AG04449 (cell line): ENCODE measurements at places on chromosomes 13 and 19.

DNA sequence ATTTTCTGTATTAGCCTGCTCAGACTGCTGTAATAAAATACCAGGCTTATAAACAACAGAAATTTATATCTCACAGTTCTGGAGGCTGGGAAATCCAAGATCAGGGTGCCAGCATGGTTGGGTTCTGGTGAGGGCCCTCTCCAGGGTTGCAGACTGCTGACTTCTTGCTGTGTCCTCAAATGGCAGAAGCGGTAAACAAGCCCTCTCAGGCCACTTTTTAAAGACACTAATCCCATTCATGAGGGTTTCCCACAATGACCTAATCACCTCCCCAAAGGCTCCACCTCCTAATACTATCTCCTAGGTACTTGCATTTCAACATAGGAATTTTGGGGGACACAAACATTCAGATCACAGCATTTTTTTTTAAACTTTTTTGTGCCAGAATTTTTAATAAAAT lies 159.3 kb downstream of the PDS5B start:
- no peak for DNase-seq

GRCh38 chr19:920051-920864 lies 3.1 kb downstream of the KISS1R start:
- no peak for DNase-seq

DNA sequence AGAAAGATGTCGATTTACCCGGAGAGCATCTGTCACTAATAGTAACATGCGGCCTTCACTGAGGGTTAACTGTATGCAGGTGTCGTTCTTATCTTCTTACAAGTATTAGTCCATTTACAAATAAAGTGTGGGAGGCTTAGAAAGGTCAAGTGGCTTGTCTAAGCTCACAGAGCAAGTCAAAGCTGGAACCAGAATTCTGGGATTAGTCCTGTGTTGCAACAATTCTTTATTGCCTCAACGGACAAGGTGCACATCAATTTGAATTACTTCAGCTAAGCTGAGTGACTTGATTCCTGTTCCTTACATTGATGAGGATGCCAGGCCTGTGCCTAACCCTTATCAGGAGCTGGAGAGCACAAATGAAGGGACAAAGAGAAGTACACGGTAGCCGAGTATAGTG lies 1193.6 kb downstream of the UQCRFS1 start:
- DNase-seq: no peak

- no peak for DNase-seq
These were observed 8.5 kb upstream of the PEX11G start for GRCh38 chr19:7497292-7497691.

GRCh38 chr13:52345048-52345447 lies 60.9 kb downstream of the THSD1 start:
- DNase-seq: no peak

DNA sequence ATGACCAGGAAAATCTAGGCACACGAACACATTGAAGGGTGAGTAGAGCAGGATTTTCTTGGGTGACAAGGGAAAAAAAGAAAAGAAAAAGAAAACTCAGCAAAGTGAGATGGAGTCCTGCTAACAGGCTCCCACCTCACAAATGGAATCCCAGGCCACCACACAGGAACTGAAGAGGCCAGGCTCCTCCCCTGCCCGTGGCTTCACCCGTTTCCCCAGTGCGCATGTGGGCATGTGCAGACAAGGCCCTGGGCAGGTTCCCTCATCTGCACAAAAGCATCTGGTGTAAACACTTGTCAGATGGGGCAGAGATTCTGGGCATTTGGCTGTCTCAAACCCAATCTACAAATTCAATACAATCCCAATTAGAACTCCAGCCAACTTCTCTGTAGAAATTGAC lies 24.5 kb downstream of the CFAP97D2 start:
- DNase-seq: no peak

DNA sequence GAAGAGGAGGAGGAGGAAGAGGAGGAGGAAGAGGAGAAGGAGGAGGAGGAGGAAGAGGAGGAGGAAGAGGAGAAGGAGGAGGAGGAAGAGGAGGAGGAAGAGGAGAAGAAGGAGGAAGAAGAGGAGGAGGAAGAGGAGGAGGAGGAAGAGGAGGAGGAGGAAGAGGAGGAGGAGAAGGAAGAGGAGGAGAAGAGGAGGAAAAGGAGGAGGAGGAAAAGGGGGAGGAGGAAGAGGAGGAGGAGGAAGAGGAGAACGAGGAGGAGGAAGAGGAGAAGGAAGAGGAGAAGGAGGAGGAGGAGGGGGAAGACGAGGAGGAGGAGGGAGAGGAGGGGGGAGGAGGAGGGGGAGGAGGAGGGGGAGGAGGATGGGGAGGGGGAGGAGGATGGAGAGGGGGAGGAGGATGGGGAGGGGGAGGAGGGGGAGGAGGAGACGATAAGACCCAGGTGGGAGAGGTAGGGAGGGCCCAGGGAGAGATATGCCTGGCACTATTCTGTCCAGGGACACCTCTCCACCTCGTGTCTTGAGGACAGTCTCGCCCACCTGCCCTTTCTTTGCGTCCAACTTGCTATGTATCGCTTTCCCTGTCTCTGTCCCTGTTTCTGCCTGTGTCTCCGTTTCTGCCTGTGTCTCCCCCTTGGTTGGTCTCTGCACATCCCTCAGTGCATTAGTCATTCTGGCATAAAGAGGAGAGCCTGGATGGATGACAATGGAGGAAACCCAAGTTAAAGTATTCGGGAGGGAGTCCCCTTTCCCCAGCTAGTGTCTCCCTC lies 7.1 kb upstream of the KLK5 start:
- no peak for DNase-seq

DNA sequence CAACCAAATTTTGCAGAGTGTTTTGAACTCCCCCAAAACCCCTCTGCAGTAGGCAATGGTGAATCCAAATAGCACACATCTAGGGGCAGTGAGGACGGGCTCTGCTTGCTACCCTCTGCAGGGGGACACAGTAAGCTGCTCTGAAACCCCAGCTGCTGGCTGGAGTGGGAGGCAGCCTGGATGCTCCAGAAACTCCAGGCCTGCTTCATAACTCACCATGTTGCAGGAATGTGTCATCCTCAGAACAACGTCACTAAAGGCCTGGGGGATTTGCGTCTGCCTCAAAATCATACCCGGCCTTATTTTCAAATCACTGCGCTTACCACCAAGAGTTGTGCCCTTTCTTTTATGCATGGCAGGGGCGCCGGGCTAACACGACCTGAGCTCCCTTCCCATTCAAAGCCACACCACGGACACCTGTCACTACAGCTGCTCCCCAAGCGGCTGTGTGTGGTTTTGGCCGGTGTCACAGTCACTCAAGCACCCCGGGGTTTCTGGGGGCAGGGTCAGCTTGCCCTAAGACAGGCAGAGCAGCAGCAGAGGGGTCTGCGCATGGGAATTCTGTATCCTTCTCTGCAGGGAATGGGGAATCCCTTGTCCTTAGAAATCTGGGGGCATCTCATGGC lies 93.9 kb downstream of the TSHZ3 start:
- no peak for DNase-seq

DNA sequence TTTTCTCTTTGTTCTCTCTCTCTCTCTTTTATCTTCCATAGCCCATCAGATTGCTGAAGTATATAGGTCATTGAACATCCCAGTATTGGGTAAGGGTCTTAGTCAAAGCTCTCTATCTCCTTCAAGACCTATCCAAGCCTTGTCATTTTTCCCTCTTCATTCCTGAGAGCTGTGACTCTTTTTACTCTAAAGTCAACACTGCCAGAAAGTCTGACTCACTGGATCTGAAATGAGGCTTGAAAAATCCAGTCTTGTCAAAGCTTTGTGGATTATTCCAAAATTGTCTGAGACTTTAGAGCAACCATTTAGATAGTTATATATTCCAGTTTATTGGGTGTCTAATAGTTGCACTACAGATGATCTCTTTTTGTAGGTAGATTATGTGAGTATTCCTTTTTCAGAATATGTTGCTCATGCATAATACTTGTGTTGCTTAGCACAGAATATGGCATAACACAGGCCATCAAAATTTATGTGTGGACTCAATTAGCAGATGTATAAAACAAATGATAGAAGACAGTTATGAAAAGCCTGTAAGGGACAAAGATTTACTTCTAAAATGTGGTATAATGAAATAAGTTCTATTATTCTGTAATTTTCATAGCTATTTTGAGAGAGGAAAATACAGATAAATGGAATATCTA lies 389.3 kb upstream of the PCDH9 start:
- DNase-seq: no peak

DNA sequence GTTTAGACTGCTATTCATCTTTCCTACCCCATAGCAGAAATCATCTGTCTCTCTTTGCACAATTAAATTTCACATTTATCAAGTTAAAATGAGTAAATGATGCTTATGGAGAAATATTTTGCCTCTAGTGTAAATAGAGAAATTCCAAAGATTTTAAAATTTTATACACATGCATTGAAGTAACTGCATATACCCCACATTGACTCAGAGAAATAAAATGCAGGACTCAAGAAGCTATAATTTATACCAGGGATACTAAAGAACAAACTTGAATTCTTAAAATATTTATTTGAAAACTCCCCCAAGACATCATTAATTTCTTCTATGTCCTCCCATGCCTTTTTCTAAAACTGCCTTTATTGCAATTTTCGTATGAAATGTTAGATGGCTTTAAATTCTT lies 165.8 kb downstream of the DIAPH3 start:
- peak; percentile 12 for DNase-seq

DNA sequence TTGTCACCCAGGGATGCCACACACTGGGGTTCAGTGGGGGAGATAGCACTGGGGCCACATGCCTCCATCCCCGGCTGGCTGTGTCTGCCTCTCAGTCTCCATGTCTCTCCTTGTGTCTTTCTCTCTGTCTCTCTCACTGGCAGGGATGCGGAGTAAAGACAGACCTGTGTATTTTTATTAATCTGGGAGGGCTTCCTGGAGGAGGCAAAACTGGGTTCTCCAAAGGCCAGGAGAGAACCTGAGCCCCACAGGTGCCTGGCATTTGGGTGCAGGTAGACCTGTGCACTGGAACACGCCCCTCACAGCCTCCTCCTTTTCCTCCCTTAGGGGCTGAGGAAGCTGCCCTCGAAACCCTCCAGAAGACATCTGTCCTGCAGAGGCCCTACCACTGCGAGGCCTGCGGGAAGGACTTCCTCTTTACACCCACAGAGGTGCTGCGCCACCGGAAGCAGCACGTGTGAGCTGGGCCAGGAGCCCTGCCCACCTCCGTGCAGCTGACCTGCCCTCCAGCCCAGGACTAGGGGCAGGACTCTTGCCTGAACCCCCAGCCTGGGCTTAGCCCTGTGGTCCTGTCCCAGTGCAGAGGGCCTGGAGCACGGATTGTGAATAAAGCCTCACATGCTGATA lies 32.7 kb downstream of the DHX34 start:
- DNase-seq: no peak

GRCh38 chr13:99526549-99526948 lies 25.3 kb downstream of the TM9SF2 start:
- DNase-seq: no peak

- DNase-seq: no peak
These were observed 95.1 kb downstream of the TSHZ3 start for GRCh38 chr19:31254180-31254551.

GRCh38 chr19:44703336-44704078 lies 4.6 kb downstream of the CEACAM16 start:
- no peak for DNase-seq

- no peak for DNase-seq
These were observed 208.7 kb upstream of the OBI1 start for GRCh38 chr13:78867655-78868054.

GRCh38 chr19:32866564-32867265 lies 2.9 kb downstream of the SLC7A9 start:
- no peak for DNase-seq

- no peak for DNase-seq
These were observed 147.7 kb upstream of the VSTM2B start for GRCh38 chr19:29378126-29378525.

DNA sequence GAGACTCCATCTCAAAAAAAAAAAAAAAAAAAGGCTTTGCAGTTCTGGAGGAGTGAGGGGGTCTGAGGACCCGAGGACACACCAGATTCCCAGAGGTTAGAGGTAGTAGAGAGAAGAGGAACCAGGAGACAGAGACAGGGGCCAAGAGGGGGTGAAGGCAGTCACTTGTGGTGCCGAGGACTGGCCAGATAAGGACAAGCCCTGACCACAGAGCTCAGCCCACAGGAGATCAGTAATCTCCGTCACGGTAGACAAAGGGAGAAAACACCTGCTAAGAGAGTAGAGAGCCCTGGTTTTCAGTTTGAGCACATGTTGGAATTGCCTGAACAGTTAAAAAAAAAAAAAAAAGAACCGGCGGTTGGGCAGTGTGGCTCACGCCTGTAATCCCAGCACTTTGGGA lies 1.7 kb upstream of the PRAM1 start:
- no peak for DNase-seq
